ENCODE measurements at places on chromosomes 6 and 20.

- DNase-seq, result no peak
Measured at GRCh38 chr6:160265869-160266476, 7.4 kb upstream of the SLC22A2 start.

DNA sequence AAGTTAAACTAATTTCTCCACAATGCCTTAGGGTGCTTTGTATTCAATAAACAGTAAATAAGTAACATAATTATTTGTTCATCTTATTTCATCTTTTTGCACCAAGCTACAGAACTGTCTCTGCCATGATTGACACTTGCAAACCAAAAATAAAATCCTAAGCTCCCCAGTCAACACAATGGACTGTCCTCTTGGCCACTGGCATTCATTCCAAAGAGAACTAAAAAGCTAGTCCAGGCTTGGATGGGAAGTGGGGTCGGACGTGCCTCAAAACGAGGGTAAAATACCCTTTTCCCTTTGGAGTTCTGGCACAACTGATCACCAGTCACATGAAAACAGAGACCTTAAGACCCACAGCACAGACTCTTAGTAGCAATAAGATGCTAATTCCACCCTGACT lies 66.4 kb upstream of the THBS2 start:
- DNase-seq, result no peak

GRCh38 chr6:134351615-134352474 lies 33.9 kb upstream of the SGK1 start:
- no peak for DNase-seq

DNA sequence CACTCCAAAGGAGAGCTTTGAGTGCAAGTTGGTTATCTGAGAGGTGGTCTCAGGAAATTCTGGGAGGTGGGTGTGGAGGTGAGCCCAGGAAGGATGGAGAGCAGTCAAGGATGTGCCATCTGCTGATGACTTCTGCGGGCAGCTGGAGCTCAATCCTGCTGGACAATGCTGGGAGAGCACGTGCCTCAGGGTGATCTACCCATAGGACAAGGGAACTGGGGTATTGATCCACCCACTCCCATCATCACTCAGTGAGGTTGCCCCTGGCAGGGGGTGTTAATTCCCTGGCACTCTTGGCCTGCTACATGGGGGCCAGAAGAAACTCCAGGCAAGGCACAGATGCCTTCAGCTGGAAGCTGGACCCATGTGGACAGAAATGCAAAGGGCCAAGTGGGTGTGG lies 7.1 kb upstream of the ZBP1 start:
- no peak for DNase-seq

- no peak for DNase-seq
Measured at GRCh38 chr6:112683926-112684325, 336.8 kb downstream of the RFPL4B start.

- no peak for DNase-seq
Measured at GRCh38 chr6:84847390-84848160, 83.2 kb upstream of the TBX18 start.

GRCh38 chr20:21513881-21514540 lies at the start of gene NKX2-2:
Gene NKX2-2 (minus strand): TSS chr20:21514064. CDS start chr20:21513669, 395 bp downstream.
- no peak for DNase-seq

- no peak for DNase-seq
Measured at GRCh38 chr6:14147891-14148290, 30.3 kb downstream of the CD83 start.

GRCh38 chr6:108945681-108946159 lies 97.5 kb downstream of the ARMC2 start:
- no peak for DNase-seq

GRCh38 chr6:125611573-125612344 lies 137.7 kb upstream of the HEY2 start:
- no peak for DNase-seq

- no peak for DNase-seq
Measured at GRCh38 chr20:63778857-63779256, 39.3 kb downstream of the SLC2A4RG start.

- DNase-seq, result no peak
Measured at GRCh38 chr6:116595247-116595646, 21.0 kb upstream of the RSPH4A start.

GRCh38 chr6:75169689-75170586 lies 35.9 kb downstream of the COL12A1 start:
- no peak for DNase-seq

DNA sequence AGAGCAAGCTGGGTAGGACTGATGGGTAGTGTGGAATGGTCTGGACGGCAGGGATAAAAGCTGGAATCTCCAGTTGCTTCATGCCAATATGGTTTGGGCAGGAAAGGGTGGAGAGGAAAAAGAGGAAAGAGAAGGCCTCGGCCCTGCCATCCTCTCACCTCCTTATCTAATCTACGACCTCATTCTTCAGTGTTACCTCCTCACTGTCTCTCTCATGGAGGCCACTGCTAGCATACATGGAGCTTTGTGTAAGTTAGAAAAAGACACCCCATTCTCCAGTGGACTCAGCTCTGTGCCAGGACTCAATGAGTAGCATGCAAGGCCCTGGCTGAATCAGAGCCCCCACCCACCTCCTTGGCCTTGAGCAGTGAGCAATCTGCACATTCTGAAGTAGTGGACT lies 6.1 kb upstream of the ARID1B start:
- no peak for DNase-seq

GRCh38 chr6:1335367-1336037 lies 23.6 kb downstream of the FOXQ1 start:
- no peak for DNase-seq

DNA sequence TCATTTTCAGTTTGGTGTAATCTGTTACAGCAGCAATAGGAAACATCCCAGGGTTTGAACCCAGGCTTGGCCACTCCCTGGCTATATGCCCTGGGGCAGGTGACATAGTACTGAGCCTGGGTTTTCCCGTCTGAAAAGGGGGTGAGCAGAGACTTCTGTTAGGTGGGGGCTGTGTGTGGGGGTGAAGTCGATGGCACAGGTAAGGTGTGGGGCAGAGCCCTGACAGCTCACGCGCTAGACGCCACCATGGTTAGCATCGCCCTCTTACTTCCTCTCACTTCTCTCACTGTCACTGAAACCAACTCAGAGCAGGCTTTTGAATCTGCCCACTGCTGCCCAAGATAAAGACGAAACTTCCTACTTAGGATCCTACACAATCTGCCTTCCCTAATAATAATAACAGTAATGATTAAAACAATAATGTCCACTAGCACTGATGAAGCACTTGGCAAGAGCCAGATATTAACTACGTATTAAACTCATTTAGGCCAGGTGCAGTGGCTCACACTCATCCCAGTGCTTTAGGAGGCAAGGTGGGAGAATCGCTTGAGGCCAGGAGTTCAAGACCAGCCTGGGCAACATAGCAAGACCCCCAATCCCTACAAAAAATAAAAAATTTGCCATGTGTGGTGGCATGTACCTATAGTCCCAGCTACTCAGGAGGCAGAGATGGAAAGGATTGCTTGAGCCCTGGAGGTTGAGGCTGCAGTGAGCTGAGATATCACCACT lies 117.9 kb upstream of the PTPN1 start:
- no peak for DNase-seq

- DNase-seq, result no peak
Measured at GRCh38 chr20:3171391-3172125, 1.8 kb downstream of the LZTS3 start.

GRCh38 chr6:41062056-41062455 lies 9.1 kb downstream of the APOBEC2 start:
- no peak for DNase-seq

DNA sequence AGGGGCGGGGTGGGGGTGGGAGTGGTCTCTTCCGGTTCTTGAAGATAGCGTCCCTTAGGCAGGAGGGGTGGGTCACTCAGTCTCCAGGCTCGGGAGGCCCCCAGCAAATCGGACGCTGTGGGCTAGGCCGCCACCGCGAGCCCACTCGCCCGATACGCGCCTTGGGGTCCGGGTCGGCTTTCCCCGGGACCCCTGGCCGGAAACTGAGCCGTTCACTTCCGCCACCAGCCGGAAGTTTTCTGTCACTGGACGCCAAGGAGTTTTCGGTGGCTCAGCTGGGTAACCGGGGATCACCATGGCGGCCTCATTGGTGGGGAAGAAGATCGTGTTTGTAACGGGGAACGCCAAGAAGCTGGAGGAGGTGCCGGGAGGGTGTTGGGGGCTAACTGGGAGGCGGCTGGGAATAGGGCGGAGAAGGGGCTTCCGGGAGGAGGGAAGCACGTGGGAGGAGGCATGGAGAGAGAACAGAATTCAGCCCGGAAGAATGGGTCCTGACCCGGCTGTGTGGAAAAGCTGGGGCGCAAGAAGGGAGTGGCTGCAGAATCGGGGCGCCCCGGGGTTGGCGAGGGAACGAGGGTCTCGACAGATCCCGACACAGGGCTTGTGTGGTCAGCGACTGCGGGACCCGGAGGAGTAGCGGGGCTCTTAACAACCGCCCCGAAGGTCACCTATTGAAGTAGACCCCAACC lies at the start of gene ITPA:
Gene ITPA (plus strand): TSS at position 242 of the 689 bp plus-strand sequence. CDS start 54 bp downstream, at position 296.
- peak; percentile 52 for DNase-seq

DNA sequence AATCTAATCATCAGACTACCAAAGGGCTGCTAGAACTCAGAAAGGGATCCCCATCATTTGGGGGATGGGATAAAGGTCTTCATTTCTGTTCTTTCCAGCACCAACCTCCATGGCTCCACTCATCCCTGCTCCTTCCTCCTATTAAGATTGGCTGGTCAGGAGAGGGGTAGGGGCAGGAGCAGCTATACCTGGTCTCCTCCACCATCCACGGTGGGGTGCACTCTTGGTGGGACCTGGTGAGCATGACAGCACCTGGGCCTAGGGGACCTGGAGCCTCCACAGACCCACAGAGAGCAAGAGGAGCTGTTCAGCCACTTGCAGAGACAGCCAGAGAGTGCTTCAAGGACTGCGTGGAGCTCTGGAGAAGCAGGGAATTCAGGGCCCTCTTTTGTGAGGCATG lies 6.1 kb upstream of the ULBP2 start:
- no peak for DNase-seq

- DNase-seq, result no peak
Measured at GRCh38 chr6:28606424-28607391, 81.0 kb downstream of the GPX5 start.

GRCh38 chr6:123909989-123910388 lies 106.3 kb downstream of the NKAIN2 start:
- no peak for DNase-seq

GRCh38 chr20:34403063-34403827 lies 40.2 kb downstream of the ITCH start:
- no peak for DNase-seq

Measured in activated CD4-positive, alpha-beta T cell treated with anti-CD3 and anti-CD28 coated beads, Interleukin-2, amount 50 U/mL, for 1 hour (primary cell).